ENCODE measurements at places on chromosomes 11 and 22. TPM values are rescaled to one million over a fixed set of nuclear protein-coding genes. Genes with fewer than 3 reads are reported as not detected.

Gene KIF18A
- 4.7 TPM for total RNA-seq

Gene OR10A4
- total RNA-seq = not detected

Gene SLC36A4
- total RNA-seq = 12.6 TPM

Gene LRRC74B
- total RNA-seq = not detected

Gene KRTAP5-9
- not detected for total RNA-seq

Gene CRELD2
- total RNA-seq = 43.3 TPM

Gene BDNF
- total RNA-seq = 3.5 TPM

Gene TEX12
- 0.17 TPM for total RNA-seq

Gene TUBA8
- total RNA-seq = 9.7 TPM

Gene KRTAP5-7
- 0.17 TPM for total RNA-seq

Gene PPP1R14B
- 127 TPM for total RNA-seq

Gene MISFA
- 5.8 TPM for total RNA-seq

Gene TREH
- total RNA-seq = not detected

Gene RFPL2
- total RNA-seq = 1.8 TPM

Gene GUCY1A2
- total RNA-seq = 25.2 TPM

Gene NRIP3
- 9.9 TPM for total RNA-seq

Gene MOGAT2
- not detected for total RNA-seq

Gene UPK3A
- 0.28 TPM for total RNA-seq

Gene RBMXL2
- 1.4 TPM for total RNA-seq

Gene HMOX1
- 8.6 TPM for total RNA-seq

Gene RPS13
- 1,122 TPM for total RNA-seq

Gene ZNRF3
- total RNA-seq = 10.4 TPM

Gene TPCN2
- 13.8 TPM for total RNA-seq

Gene CHRM1
- total RNA-seq = 4.4 TPM

Gene FIBIN
- total RNA-seq = 81.6 TPM

Gene CNIH2
- total RNA-seq = 28.1 TPM

Gene NTM
- 69.3 TPM for total RNA-seq

Gene P2RY2
- 0.99 TPM for total RNA-seq

Data from spinal cord (tissue), 10 donors.